Thoracic aorta (tissue), 2 donors: ENCODE measurements at places on chromosomes 1 and 21.

DNA sequence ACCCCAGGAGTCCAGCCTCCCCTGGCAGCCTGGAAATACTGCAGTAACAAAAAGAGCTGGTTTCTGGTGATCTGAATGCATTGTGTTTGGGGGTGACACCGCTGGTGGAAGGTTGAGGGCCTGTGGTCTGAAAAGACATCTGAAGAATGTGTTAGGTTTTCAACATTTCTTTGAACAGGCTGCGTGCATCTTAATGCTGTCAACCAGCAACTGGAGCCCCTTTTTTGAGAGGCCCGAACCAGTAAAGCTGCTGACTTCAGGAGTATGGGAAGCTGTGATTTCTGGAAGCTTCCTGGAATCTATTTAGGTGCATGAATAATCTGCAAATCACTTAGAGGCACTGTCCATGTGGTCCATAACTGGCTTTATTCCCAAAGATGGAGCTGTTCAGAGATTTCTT is 17.0 kb downstream of the ATP5PO start:
- DNase-seq, result no peak

GRCh38 chr1:30111431-30111830 is 612.0 kb downstream of the MATN1 start:
- DNase-seq, result no peak

DNA sequence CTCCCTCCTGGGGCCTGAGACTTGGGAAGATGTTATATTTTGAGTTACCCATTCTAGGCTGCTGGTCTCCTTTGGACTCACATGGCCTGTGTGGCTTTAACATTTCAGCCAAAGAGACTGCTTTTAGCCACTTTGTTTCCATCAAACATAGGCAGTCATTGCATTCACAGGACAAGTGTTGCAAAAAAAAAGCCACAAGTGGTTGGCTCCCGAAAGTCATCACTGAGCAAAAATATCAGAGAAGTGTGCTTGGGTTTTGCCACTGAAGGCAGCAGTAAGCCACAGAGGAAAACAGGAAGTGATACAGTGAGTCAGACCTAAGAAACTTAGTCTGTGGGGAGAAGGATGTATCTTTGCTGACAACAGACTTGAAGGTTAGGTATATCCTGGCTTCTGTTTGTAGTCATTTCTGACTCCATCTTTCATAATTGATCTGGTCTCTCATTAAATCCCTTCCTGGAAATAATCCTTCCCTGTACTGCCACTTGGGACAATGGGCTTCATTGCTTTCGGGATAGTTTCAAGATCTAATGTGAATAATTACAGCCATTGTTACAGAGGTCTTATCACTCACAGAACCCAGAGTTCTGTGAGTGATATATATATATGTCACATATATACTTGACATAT is 80.9 kb downstream of the COLGALT2 start:
- no peak for DNase-seq

GRCh38 chr1:94745742-94746141 is 74.4 kb upstream of the SLC44A3 start:
- no peak for DNase-seq

GRCh38 chr21:46122237-46122671 is 24.3 kb downstream of the COL6A2 start:
- DNase-seq, result no peak

DNA sequence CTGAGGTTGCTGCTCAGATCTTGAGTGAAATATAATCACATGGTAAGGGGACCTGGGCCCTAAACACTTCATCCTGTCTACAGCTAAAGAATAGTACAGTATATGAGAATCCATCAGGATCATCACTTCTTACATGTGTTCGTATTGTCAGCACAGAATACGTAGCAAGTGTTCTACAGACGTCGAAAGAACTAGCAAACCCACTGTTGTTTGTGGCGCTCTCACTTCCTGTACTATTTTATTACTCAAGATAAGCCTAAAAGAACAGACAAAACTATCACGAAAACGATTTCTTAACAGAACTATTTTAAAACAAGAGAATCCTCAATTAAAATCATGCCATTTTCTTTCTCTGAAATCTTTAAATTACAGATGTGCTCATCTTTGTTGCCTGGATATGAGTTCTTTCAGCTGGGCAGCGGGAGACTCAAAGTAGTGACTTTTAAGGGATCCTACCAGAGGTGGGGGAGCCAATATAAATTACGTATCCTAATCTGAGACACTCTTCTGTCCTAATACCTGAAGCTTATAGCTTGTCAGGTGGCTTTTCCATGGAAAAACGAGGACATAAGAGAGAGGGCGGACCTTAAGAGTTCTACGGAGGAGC is 724 bp downstream of the ST7L start:
- no peak for DNase-seq

DNA sequence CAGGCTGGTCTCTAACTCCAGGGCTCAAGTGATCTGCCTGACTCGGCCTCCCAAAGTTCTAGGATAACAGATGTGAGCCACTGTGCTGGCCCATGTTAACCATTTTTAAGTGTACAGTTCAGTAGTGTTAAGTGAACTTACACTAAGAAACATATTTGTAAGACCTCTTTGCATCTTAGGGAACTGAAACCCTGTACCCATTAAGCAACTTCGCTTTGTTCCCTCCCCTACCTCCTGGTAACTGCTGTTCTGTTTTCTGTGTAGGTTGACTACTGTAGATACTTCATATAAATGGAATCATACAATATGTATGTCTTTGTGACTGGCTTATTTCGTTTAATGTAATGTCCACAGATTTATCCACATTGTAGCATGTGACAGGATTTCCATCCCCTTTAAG is 11.0 kb downstream of the NUDC start:
- no peak for DNase-seq
